ENCODE measurements at places on chromosomes 4 and X. TPM values are rescaled to one million over a fixed set of nuclear protein-coding genes. Genes with fewer than 3 reads are reported as not detected.

COL25A1 gene
- total RNA-seq = 0.82 TPM

HNRNPDL gene
- total RNA-seq = 157 TPM

AR gene
- total RNA-seq = 3.8 TPM

KIAA1210 gene
- total RNA-seq = not detected

BEX5 gene
- 4.6 TPM for total RNA-seq

ASB5 gene
- total RNA-seq = 56.1 TPM

HTN1 gene
- total RNA-seq = not detected

ENAM gene
- total RNA-seq = under 0.01 TPM

MOB1B gene
- total RNA-seq = 21.7 TPM

ZNF630 gene
- total RNA-seq = 4.8 TPM

FGA gene
- not detected for total RNA-seq

KLKB1 gene
- 0.66 TPM for total RNA-seq

SPANXB1 gene
- total RNA-seq = not detected

TMEM31 gene
- not detected for total RNA-seq

CTAG1B gene
- total RNA-seq = not detected

PFKFB1 gene
- 0.55 TPM for total RNA-seq

TBX22 gene
- total RNA-seq = not detected

JCHAIN gene
- total RNA-seq = not detected

MMRN1 gene
- total RNA-seq = 28.1 TPM

RNF150 gene
- 53.2 TPM for total RNA-seq

IL9R gene
- 0.16 TPM for total RNA-seq

BEX3 gene
- 130 TPM for total RNA-seq

RAI2 gene
- total RNA-seq = 26.0 TPM

HS6ST2 gene
- 0.27 TPM for total RNA-seq

KIT gene
- total RNA-seq = 31.8 TPM

LDOC1 gene
- 3.0 TPM for total RNA-seq

RPGR gene
- 9.3 TPM for total RNA-seq

NLGN3 gene
- 3.6 TPM for total RNA-seq

CXCL3 gene
- not detected for total RNA-seq

GPR173 gene
- total RNA-seq = 1.3 TPM

BEX1 gene
- total RNA-seq = 6.9 TPM

TREX2 gene
- total RNA-seq = 0.16 TPM

MAGEE2 gene
- 0.36 TPM for total RNA-seq

PDK3 gene
- 47.6 TPM for total RNA-seq

PDGFRA gene
- total RNA-seq = 192 TPM

UGT2B11 gene
- not detected for total RNA-seq

CXorf66 gene
- total RNA-seq = not detected
